ENCODE measurements at places on chromosomes 6 and 20.

- H3K27me3 ChIP-seq, result no peaks in the 10 kb centered on the region
- H3K27ac ChIP-seq, result peak overlapping the region; percentile 70
- H3K4me1 ChIP-seq, result peaks cover 25% of the 10 kb centered on the region
- peaks cover 6% of the 10 kb centered on the region for H3K36me3 ChIP-seq
- DNase-seq, result peak; percentile 47
These were observed 17.6 kb downstream of the PLAGL2 start for GRCh38 chr20:32189691-32190615.

- no peak overlapping the region for H3K27ac ChIP-seq
- no peak overlapping the region for H3K4me3 ChIP-seq
- no peak for DNase-seq
- H3K4me1 ChIP-seq, result no peaks in the 10 kb centered on the region
These were observed 32.6 kb downstream of the ENPP1 start for GRCh38 chr6:131840441-131840840.

GRCh38 chr6:142728910-142729481, 216.0 kb downstream of the HIVEP2 start:
- no peak overlapping the region for H3K27ac ChIP-seq
- no peaks in the 10 kb centered on the region for H3K27me3 ChIP-seq
- peaks cover 6% of the 10 kb centered on the region for H3K4me1 ChIP-seq
- no peak for DNase-seq

DNA sequence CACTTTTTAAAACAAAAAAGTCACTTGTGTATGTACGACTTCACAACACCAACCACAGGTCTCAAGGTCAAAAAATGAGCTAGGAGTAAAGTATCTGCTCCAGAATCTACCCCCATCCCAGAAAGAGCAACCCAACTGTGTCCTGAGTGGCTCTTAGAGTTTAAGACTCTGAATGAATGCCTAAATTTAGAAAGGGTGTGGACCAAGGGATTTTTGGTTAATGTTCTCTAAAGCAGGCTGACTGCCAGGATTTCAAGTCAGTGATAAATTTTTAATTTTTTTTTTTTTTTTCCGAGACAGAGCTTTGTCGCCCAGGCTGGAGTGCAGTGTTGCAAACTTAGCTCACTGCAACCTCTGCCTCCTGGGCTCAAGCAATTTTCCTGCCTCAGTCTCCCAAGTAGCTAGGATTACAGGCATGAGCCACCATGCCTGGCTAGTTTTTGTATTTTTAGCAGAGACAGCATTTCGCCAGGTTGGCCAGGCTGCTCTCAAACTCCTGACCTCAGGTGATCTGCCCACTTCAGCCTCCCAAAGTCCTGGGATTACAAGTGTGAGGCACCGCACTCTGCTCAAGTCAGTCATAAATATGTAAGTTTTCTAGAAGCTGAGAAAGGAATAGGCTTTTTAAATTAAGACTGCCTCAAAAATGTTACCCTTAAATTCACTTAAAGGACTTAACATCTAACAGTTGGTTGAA, 20.2 kb downstream of the STAU1 start:
- H3K36me3 ChIP-seq, result peaks cover 33% of the 10 kb centered on the region
- no peak for DNase-seq
- no peaks in the 10 kb centered on the region for H3K27me3 ChIP-seq
- peak overlapping the region; percentile 58 for H3K4me3 ChIP-seq
- peak overlapping the region; percentile 87 for H3K27ac ChIP-seq
